COLO829 (cell line): ENCODE measurements at places on chromosomes 1 and 21.

DNA sequence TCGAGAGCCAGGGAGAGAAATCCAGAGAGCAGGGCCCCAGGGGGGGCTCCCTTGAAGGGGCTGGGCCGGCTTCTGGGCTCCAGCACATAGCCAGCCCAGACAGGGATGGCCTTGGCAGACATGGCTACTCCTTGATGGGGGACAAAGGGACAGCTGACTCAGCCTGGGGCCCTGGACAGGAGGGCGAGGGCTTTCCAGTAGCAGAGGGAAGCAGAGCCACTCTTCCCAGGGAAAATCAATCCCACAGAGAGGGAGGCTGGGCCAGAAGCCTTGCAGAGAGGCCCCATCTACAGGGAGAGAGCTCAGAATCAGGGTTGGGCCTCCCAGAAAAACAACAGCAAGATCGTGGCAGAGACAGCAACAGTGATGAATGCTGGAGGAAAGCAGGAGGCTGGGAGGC lies 15.6 kb downstream of the IGFN1 start:
- no peak for DNase-seq

DNA sequence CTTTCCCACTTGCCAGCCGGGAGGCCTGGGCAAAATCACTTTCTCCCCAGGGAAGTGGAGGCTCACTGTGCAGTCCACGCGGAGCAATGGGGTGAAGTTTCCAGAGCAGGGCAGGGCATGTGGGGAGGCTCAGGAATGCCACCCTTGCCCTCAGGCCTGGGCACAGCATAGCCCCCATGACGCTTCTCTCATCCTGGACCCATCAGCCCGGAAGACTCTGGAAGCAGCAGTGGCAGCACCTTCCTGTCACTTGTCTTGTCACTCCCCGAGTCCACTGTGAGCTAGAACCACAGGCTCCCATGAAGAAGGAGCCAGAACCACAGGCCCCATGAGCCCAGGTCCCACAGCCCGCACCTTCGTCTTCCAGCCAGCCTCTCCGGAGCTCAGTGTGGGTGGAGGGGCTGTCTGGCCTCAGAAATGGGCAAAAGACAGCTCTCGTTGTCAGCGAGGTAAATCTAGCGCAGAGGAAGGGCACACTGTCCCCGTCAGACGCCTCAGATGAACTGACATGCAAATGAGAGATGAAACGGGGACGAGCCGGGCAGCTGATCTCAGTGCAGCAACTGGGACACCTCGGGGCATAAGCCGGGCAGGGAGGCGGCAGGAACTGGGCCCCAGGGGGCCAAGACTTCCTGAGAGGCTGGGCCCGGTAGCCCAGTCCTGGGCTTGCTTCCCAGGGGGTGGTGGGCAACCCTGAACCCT lies 6.1 kb downstream of the PDE9A start:
- DNase-seq: no peak

GRCh38 chr1:208929575-208929974 lies 653.9 kb upstream of the CAMK1G start:
- DNase-seq: no peak

- DNase-seq: no peak
Observed at GRCh38 chr21:22806278-22806677, 1808.1 kb downstream of the NCAM2 start.

DNA sequence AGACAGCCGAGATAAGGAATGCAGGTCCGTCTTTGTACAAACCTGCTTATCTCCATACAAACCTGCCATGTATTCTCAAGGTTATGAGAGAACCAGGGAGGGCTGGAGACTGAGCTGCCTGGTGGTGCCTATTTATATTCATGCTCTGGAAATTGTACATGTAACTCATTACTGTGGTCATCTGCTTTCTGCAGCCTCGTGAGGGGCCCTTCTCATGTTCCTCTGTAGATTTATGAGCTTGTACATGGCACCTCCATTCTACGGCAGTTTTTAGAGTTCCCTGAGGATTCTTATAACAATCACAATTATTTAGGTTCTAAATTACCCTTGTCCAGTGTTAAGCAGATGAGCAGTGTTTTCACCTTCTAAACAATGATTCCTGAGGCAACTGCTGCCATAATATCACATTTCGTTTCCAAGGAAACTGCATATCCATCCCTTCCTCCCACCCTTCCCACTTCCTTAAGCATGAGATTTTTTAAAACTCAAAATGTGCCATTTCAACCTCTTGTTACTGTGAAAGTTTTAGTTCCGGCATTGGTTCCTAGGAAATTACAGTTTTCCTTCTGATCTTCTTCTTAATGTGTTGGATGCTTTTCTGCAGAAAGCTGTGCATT lies 112.1 kb downstream of the ST6GALNAC3 start:
- no peak for DNase-seq

GRCh38 chr1:89998306-89998705 lies 3.4 kb downstream of the ZNF326 start:
- no peak for DNase-seq

GRCh38 chr1:17852383-17852782 lies 97.2 kb downstream of the ACTL8 start:
- DNase-seq: no peak

DNA sequence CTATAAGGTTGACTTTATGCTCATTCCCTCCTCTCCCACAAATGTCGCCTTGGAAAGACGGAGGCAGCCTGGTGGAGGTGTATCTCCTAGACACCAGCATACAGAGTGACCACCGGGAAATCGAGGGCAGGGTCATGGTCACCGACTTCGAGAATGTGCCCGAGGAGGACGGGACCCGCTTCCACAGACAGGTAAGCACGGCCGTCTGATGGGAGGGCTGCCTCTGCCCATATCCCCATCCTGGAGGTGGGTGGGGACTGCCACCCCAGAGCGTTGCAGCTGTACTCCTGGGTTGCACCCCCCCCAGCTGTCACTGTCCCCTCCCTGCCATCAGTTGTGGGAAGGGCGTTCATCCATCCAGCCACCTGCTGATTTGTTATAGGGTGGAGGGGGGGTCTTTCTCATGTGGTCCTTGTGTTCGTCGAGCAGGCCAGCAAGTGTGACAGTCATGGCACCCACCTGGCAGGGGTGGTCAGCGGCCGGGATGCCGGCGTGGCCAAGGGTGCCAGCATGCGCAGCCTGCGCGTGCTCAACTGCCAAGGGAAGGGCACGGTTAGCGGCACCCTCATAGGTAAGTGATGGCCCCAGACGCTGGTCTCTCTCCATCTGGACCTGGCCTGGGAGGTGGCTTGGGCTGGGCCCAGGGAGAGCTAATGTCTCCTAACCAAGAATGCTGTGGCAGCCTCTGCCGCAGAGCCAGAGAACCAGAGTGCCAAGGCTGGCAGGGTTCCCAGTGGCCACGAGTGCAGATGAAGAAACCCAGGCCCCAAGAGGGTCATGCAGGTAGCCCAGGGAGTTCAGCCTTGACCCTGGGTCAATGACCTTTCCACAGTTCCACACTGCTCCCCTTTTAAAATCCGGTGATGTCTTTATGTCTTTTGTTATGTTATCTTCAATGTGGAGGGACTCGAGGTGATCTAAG lies 13.1 kb downstream of the PCSK9 start:
- DNase-seq: no peak

DNA sequence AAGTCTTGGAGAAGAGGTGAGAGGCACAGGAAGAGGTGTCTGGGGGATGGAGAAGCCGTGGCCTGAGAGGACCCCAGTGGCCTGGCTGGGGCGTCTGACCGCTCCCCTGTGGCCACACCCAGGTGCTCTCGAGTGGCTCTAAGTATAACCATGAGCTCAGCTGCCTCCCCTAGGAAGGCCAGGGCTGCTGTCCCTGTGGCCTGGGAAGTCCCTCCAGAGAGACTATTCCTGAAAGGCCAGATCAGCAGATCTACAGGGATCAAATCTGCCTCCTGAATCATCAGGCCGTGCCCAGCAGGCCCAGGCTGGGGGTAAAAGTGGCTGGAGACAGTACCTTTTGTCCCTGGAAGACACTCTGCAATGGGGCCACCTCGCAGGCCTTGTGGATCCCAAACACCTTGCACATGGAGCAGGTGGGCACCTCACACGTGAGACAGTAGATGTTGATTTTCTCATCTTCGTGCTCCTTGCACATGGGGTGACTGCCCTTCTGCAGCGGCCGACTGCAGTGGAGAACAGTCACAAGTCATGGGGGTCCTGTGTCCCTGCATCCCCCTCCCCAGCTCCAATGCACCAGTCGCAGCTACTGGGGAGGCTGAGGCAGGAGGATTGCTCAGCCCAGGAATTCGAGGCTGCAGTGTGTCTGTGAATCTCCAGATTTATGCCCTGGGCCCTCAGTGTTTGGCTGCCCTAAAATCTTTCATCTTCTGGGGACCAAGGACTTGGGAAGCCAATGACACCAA lies 6.4 kb downstream of the TRIM63 start:
- DNase-seq: no peak

DNA sequence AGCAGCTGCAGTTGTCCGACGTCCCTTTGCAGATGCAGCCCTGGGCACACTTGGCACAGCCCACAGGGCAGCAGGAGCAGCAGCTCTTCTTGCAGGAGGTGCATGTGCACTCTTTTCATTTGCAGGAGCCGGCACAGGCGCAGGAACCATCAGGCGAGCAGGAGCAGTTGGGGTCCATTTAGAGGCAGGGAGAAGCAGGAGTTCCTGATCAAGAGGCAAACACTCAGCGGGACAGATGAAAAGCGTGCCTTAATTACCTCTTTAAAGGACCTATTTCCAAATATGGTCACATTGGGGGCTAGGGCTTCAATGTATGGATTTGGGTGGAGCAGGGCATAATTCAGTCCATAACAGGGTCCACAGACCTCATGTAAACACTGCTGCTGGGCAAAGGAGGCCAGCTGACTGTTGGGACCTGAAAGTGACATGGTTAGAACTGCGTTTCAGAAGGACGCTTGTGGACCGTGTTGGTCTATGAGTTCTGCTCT lies 4.3 kb upstream of the CPLANE2 start:
- DNase-seq: no peak

DNA sequence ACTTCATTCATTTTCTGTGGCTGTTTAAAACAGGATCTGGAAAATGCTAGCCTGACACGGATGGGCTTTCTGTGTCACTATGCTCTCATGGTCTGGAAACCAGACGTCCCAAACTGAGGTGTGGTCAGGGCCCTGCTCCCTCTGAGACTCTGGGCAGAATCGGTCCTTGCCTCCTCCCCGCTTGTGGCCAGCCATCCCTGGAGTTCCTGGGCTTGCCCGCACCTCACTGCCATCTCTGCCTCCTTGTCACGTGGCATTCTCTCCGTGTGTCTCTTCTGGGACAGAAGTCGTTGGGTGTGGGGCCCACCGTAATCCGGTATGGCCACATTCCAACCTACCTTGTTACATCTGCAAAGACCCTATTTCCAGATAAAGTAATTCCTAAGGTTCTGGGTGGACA lies 10.1 kb upstream of the ACTRT2 start:
- DNase-seq: no peak

- DNase-seq: no peak
Observed at GRCh38 chr1:66266350-66266749, 267.6 kb upstream of the SGIP1 start.

- no peak for DNase-seq
Observed at GRCh38 chr1:200683298-200683697, 13.6 kb upstream of the DDX59 start.

- peak; percentile 84 for DNase-seq
Observed at GRCh38 chr1:203172184-203173010, 3.2 kb downstream of the MYBPH start.

DNA sequence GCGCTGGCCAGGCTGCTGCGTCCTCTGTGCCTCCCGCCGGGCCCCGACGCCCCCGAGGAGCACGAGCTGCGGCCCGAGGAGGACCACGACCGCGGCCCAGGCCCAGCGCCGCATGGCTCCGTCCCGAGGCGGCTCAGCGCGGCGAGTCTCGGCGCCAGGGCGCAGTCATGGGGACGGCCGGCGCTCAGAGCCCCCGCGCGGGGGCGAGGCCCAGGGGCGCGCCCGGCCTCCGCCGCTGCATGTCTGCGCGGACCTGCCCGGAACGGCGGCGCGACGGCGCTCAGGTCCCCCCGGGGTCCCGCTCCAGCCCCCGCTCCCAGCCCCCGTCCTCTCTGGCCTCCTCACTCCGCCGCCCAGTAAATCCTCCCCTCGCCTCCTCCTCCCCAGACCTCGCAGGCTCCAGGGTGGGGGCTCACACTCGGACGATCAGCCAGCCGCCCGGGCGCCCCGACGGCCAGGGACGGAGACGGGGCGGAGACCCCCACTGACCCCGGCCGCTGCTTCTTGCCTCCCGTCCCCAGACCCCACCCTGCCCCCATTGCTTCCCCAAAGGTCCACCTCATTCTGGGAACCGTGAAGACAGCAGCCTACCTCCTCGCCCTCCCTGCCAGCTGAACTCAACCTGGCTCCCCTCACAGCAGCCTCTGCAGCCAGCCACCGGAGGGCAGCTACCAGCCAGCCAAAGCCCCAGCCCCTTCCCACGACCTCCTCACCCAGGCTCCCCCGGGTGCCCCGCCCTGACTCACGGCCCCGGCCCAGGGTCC lies at the start of gene C1QTNF12:
Gene C1QTNF12 (minus strand): TSS at position 146 of the 764 bp plus-strand sequence. CDS start 32 bp downstream, at position 114.
- DNase-seq: no peak

DNA sequence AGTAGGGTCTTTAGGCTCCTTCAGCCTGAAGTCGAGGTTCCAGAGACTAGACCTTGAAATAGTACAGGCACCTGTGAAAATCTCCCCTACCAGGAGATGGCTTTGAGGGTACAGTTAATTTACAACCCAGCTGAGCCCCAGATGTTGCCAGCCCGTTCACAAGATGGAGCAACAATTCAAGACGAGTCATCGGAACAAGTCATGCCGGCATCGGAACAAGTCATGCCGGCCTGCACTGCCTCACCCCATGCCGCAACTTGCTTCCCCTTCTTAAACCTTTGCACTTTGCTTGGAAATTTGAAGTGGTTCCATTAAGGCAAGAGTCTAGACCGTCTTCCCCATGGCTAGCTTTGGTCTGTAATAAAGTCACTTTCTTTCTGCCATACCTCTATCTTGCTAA lies 16.0 kb downstream of the HHAT start:
- no peak for DNase-seq

DNA sequence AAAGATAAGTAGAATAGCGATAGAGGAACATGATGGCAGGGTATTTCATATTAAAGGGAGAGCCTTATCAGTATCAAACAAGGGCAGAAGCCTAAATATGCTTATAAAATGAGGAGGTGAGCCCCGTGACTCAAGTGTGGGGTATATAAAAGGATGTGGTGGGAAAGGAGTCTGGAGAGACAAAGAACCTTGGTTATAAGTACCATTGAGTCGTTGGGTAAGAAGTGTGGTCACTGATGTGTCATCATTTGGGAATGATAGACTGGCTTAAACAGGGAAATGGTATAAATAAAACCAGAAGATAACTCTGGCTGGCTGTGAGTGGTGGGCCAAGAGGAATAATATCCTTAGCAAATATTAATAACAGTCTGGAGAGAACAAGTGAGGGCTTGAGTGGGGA lies 10.9 kb upstream of the CD5L start:
- DNase-seq: peak; percentile 63

DNA sequence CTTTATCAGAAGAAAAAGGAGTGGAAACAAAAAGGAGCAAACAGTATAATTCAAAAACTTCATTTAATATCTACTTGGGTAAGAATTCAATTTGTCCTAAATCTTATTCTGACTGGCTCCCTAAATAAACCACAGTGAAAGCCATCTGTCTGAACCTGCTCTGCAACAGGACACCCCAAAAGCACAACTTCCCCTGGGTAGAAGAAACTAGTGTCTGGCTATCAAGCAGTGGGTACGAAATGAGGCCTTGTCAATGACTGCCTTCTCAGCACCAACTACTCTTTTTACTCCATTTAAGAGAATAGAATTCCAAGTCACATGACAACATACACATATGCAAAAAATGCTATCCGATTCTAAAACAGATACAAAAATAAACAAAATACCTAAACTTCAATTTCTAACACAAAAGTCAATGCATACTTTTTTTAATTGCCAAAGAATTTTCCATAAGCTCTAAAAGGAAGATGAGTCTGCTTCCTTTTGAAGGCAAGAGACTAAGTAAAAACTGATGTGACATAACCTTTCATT lies 206.8 kb downstream of the SLC45A1 start:
- DNase-seq: no peak
